ENCODE measurements at places on chromosomes 16 and 17.

- DNase-seq: no peak
Measured at GRCh38 chr16:53893731-53894435, 189.9 kb downstream of the FTO start.

GRCh38 chr16:66872943-66873684, 7.2 kb upstream of the PDP2 start:
- peak; percentile 95 for DNase-seq

DNA sequence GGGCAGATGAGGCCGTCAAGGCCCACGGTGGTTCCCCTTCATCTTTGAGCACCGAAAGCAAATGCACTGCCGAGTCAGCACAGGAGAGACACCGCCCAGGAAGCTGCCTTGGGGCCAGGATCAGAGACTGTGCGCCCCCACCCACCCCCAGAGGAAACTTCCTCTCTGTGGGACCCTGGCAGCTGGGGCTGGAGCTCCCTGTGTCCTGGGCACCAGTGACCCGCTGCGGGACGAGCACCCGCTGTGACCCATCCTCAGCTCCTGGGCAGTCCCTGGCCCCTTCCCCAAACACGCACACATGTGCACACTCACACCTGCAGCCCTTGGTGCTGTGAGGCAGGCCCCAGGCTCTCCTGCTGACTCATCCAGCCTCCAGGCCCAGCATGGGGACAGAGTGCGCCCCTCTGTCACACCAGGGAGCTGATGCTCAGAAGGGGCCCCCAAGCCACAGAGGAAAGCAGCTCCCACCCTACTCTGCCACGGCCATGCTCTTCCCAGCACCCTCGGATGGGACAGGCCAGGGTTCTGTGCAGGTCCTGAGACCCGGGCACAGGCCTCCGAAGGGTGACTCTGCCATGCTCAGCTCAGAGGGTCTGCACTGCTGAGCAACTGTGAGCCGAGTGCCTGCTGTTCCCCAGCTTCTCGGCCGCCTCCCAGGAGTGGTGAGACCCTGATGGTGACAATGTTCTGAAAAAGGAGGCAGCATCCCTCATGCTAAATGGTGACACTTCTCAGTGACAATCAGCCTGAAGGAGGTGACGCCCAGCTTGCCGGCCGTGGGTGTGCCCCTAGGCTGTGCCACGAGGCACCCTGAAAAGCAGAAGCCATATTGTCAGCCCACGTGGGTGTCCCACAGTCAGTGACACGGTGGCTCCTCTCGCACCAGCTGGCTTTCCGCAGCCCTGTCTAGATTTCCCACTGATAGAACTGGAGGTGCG, 3.6 kb downstream of the PIEZO1 start:
- peak; percentile 52 for DNase-seq

GRCh38 chr17:77494664-77495435, 354.1 kb downstream of the SEC14L1 start:
- peak; percentile 75 for DNase-seq

GRCh38 chr17:76845541-76846017, 22.6 kb upstream of the MGAT5B start:
- DNase-seq: no peak

- DNase-seq: no peak
Measured at GRCh38 chr16:52617591-52617990, 70.6 kb upstream of the TOX3 start.

DNA sequence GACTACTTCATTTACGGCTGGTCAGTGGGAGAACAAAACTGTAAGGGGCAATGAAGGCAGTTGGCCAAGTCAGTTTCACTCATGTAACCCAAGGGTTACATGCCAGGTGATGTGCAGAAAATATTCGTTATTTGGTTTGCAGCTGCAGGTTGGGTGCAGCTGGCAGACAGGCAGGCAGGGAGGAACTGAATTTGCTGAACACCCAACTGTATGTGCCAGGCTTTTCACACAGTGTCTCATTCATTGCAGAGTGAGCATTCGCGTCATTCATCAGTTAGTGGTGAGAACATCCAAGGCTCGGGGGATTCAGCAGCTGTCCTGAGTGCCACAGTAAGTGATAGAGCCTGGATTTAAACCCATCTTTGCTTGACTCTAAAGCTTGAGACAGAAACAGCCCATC, 59.7 kb downstream of the ABCC6 start:
- DNase-seq: no peak
